ENCODE measurements at places on chromosomes 2 and 18. TPM values are rescaled to one million over a fixed set of nuclear protein-coding genes. Genes with fewer than 3 reads are reported as not detected.

Gene NXPH2
- polyA plus RNA-seq, result 1.5 TPM

Gene MPP4
- polyA plus RNA-seq, result 1.4 TPM

Gene STAT4
- polyA plus RNA-seq, result 31.0 TPM

Gene SRD5A2
- polyA plus RNA-seq, result not detected

Gene CAPG
- polyA plus RNA-seq, result not detected

Gene ABHD1
- polyA plus RNA-seq, result not detected

Gene GRB14
- 5.9 TPM for polyA plus RNA-seq

Gene NDUFV2
- polyA plus RNA-seq, result 815 TPM

Gene CIB4
- not detected for polyA plus RNA-seq

Gene VAMP8
- 1.6 TPM for polyA plus RNA-seq

Gene HOXD4
- polyA plus RNA-seq, result not detected

Gene MBD2
- polyA plus RNA-seq, result 22.4 TPM

Gene TGFA
- polyA plus RNA-seq, result 0.55 TPM

Gene ANKRD30B
- polyA plus RNA-seq, result 2.1 TPM

Gene CXCR1
- polyA plus RNA-seq, result not detected

Gene SLC30A3
- not detected for polyA plus RNA-seq

Gene MC4R
- polyA plus RNA-seq, result not detected

Gene CD226
- polyA plus RNA-seq, result 0.10 TPM

Gene ANKRD62
- polyA plus RNA-seq, result not detected

Gene CELF4
- 3.8 TPM for polyA plus RNA-seq

Gene DBI
- polyA plus RNA-seq, result 782 TPM

Gene TMEM198
- polyA plus RNA-seq, result 0.97 TPM

Gene LBX2
- not detected for polyA plus RNA-seq

Gene IL1R2
- not detected for polyA plus RNA-seq

Gene REG1B
- not detected for polyA plus RNA-seq

Gene GPR75
- polyA plus RNA-seq, result 1.5 TPM

Gene DNAJC5G
- polyA plus RNA-seq, result not detected

Gene FOXD4L1
- not detected for polyA plus RNA-seq

Gene RSAD2
- not detected for polyA plus RNA-seq

Gene SNTG2
- 1.6 TPM for polyA plus RNA-seq

Gene CYS1
- polyA plus RNA-seq, result 0.22 TPM

Gene SP140
- polyA plus RNA-seq, result not detected

Gene PID1
- polyA plus RNA-seq, result 2.9 TPM

Gene DUSP2
- not detected for polyA plus RNA-seq

Gene RPIA
- 1.8 TPM for polyA plus RNA-seq

All from Purkinje cell (primary cell).